ENCODE measurements at places on chromosomes 16 and 17.

- peak; percentile 81 for DNase-seq
Observed at GRCh38 chr16:29994600-29995323, 655 bp downstream of the HIRIP3 start.

GRCh38 chr17:78249818-78250806 is 18.7 kb downstream of the TMEM235 start:
- no peak for DNase-seq

- no peak for DNase-seq
Observed at GRCh38 chr16:17213025-17213424, 257.7 kb downstream of the XYLT1 start.

GRCh38 chr16:52376676-52377280 is 170.2 kb downstream of the TOX3 start:
- no peak for DNase-seq

DNA sequence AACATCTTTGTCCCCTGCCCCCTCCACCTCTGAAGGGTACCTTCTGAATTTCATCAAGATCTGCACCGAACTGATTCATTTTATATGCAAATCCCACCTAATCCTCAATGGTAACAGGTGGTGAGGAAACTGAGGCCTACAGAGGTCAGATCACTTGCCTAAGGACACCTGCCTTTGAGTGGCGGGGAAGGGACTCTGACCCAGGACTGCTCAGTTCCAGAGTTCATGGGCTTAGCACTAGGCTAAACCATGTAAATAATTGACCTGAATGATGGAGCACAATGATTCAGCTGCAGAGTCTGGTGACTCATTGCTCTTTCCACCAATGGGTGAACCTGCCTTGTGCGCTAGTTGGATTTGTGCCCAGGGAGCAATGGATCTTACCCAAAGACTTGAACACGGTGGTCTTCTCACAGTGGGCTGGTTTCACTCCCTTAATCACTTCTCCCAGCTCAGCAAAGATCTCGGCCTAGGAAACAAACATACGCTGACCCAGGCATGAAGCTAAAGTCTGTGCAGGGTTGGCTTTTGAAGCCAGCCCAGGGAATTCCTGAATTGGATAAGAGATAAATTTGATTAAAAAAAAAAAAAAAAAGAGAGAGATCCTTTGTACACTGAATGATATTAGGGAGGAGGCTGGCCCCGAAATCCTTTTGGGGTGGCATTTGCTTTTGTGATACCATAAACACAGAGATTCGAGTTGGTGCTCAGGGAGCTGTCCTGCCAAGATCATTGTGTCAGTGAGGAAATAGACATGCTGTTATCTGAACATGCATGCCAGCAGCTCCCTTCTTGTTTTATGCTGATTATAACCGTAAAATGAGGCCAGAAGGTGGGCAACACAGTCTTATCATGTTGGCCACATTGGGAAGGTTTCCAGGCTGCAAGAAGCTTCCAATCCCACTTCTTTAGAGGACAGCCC is 17.0 kb downstream of the CRYM start:
- no peak for DNase-seq

DNA sequence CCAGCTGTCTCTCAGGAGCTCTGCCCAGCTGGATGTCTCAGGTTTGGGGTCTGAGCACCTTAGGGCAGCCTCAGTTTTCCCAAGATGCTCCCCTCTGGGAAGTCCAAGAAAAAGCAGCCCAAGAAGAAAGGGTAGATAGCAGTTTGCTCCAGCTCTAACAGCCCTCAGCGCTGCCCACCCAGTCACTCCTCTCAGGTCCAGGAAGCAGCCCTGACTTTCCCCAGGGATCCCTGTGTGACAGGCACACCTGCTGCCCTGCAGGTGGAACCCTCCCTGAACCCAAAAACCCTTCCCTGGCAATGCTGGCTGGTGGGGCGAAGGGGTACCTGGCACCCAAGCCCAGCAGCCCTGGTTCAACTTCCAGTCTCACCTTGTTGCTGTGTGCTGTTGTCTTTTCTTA is 48.1 kb downstream of the BEAN1 start:
- no peak for DNase-seq

GRCh38 chr16:26169473-26169872 is 477.7 kb downstream of the HS3ST4 start:
- DNase-seq = no peak

DNA sequence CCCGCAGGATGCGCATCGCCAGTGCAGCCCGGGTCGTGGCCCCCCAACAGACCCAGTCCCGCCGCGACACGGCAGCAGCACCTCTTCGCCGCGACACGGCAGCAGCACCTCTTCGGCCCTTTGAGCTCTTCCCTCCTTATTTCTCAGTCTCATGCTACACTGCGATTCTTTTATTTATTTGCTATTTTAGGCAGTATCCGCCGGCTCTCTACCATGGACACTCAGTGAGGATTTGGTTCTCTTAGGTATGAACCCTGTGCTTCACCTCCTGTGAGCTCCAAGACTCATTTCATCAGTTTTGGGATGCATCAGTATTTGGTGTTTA is 8.3 kb upstream of the MAP2K3 start:
- no peak for DNase-seq
